ENCODE measurements at places on chromosomes 6 and 20. TPM values are rescaled to one million over a fixed set of nuclear protein-coding genes. Genes with fewer than 3 reads are reported as not detected.

GRCh38 chr20:16385462-16385861, 187.8 kb downstream of the KIF16B start:
- H3K4me1 ChIP-seq = no peaks in the 10 kb centered on the region
- H3K27me3 ChIP-seq = no peaks in the 10 kb centered on the region
- no peaks in the 10 kb centered on the region for H3K36me3 ChIP-seq
- H3K4me3 ChIP-seq = no peak overlapping the region
- DNase-seq = no peak

GRCh38 chr6:79985128-79985527, 19.3 kb upstream of the TTK start:
- H3K36me3 ChIP-seq = no peaks in the 10 kb centered on the region
- H3K27me3 ChIP-seq = no peaks in the 10 kb centered on the region
- no peaks in the 10 kb centered on the region for H3K4me1 ChIP-seq
- no peak overlapping the region for H3K4me3 ChIP-seq

DNA sequence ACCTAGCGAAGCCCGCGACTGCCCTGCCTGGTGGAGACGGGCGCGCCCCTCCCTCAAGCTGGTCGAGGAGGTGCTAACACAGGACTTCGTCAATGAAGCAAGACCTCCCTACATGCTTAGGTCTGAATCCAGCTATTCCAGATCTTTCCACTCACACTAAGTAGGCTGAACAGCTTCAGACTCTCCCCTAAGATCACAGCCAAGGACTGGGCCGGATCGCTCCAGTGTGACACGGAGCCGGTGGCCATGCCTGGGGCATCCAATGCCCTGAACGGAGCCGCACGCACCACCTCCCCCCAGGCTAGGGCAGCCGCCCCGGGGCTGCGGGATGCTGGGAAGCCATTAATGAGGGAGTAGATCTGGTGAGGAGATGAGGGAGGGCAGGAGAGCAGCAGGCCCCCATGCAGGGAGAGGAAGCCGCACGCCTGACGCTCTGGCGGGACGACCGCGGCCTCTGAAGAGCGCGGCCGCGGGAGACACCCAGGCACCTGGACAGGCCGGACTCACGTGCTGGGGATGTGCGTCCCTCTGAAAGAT, 200.0 kb downstream of the WDR27 start:
- no peaks in the 10 kb centered on the region for H3K27me3 ChIP-seq
- H3K27ac ChIP-seq = no peak overlapping the region
- H3K36me3 ChIP-seq = no peaks in the 10 kb centered on the region
- no peaks in the 10 kb centered on the region for H3K4me1 ChIP-seq
- no peak overlapping the region for H3K4me3 ChIP-seq

DNA sequence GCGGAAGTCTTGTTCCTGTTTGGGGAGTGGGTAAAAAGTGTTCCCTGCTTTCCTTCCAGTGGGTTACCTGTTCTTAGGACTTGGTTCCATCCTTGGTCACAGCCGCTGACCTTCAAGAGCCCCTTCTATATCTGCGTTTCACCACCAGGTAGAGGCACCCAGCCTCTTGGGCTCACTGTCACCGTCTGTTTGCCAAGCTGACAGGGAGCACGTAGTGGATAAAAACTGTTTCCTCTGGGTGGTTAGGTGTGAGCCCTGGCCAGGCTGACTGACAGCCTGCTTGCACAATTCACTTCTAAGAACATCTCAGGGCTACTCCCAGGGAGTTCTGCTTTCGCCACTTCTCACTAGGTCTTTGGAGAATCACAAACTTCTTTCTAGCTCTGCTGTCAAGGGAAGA, 1.8 kb upstream of the JPH2 start:
- H3K27me3 ChIP-seq = no peaks in the 10 kb centered on the region
- no peak for DNase-seq
- no peak overlapping the region for H3K4me3 ChIP-seq
- H3K27ac ChIP-seq = no peak overlapping the region
- H3K4me1 ChIP-seq = peaks cover 22% of the 10 kb centered on the region

- no peaks in the 10 kb centered on the region for H3K27me3 ChIP-seq
- no peak overlapping the region for H3K27ac ChIP-seq
Observed at GRCh38 chr20:63718996-63719395, 11.2 kb downstream of the ZGPAT start.

DNA sequence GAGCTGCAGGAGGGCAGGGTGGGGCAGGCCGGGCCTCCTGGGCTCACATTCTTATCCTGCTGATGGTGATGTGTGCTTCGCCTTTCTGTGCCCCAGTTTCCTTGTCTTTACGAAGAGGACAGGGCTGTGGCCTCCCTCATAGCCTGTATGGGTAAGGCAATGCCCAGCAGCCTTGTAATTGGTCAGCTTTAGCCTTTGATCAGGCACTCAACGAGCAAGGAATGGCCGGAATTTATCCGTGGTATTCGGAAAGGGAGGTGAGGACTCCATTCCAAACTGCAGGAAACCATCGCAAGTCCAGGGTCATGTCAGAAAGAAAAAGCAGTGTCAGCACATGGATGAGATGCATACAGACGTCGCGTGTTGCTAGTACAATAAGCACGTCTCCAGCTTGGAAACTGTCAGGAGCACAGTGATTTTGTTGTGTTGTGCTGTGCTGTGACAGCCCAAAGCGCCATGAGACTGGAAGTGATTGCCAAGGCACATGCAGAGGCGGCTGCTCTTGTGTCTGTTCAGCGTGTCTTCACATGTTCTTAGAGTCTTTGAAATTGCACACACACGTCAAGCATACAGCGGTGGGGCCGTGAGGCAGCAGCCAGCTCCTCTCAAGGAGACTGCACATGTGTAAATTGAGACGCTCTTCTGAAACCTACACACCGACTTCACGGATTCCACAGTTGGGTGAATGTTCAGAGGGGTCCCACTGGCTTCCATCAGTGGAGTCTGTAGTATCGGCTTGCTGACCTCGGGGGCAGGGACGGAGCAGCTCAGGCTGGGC, 6.2 kb downstream of the SS18L1 start:
- peaks cover 36% of the 10 kb centered on the region for H3K36me3 ChIP-seq
- H3K4me3 ChIP-seq = no peak overlapping the region
- no peaks in the 10 kb centered on the region for H3K27me3 ChIP-seq
- no peak for DNase-seq

- no peaks in the 10 kb centered on the region for H3K27me3 ChIP-seq
- no peak overlapping the region for H3K4me3 ChIP-seq
- H3K36me3 ChIP-seq = no peaks in the 10 kb centered on the region
- no peak overlapping the region for H3K27ac ChIP-seq
- DNase-seq = no peak
- H3K4me1 ChIP-seq = no peaks in the 10 kb centered on the region
Observed at GRCh38 chr20:22512911-22513489, 71.4 kb downstream of the FOXA2 start.

- H3K4me1 ChIP-seq = no peaks in the 10 kb centered on the region
- no peak overlapping the region for H3K27ac ChIP-seq
- no peaks in the 10 kb centered on the region for H3K36me3 ChIP-seq
- no peaks in the 10 kb centered on the region for H3K27me3 ChIP-seq
- no peak overlapping the region for H3K4me3 ChIP-seq
- DNase-seq = no peak
Observed at GRCh38 chr20:46607191-46607848, 43.9 kb downstream of the SLC13A3 start.

DNA sequence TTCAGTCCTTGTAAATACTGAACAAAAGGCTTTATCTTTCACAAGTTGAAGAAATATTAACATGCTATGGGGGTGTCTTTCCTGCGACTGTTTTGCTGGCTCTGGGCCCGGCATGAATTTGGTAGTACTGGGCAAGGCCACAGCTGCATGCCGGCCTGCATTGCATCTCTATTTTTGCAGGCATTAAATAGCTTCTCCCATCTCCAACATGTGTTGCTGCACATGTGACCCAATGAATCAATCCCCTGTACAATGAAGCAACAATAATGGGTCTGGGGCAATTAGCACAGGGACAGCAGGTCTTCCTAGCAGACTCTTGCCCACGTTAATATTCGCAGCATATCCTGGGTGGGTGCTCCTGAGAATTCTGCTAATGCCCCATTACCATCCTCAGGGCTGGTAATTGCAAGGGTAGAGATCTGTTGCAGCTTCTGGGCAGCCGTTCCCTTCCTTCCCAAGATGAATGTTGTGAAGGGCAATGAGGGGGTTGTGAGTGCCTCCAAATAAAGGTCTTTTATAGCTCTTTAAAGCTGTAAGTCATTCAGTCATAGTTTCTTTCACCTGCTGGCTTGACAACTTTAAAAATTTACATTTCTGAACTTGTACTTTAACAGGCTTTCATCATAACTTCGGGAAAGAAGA, 24.3 kb upstream of the CDYL start:
- H3K27me3 ChIP-seq = no peaks in the 10 kb centered on the region
- H3K4me3 ChIP-seq = no peak overlapping the region
- H3K27ac ChIP-seq = no peak overlapping the region
- no peak for DNase-seq

DNA sequence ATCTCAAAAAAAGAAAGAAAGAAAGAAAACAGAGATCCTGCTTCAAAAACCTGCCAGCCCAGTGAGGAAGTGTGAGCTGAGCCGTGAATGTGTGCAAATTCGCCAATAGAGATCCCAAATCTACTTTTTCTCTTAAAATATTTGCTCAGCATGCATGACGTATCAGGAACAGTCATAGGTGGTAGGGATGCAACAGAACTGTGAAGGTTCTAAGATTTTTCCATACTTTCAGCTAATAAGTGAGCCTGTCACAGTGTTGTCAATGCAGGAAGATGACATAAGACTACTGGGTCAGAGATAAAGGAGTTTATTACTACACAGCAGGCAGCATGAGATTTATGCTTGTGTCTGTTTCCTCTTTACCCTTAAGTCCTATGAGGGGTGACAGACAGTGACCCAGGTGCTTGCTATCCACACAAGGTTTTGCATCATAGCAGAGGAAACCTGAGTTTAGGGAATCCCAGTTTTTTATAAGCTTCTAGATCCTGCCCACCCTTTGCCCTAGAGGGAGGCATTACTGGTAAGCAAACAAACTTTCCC, 273.4 kb downstream of the BMP7 start:
- no peak overlapping the region for H3K4me3 ChIP-seq
- no peak overlapping the region for H3K27ac ChIP-seq
- no peaks in the 10 kb centered on the region for H3K4me1 ChIP-seq
- H3K36me3 ChIP-seq = no peaks in the 10 kb centered on the region
- no peaks in the 10 kb centered on the region for H3K27me3 ChIP-seq

DNA sequence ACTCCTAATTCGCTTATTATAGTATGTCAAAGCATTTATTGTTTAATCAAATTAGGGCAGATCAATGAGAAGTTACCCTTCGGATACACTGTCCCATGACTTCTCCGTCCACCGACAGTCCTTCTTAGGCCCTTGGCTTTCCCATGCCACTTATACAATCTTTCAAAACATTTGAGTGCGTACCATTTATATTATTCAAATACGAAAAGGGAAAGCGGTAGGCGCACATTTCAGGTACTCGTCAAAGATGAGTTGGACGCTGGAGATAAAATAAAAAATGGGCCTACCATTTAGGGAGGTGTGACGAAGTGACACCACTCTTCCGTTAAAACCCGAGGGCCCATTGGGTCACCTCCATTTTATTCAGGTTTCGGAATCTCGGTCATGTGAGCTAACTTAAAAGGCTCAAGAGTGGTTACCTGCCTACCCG, 542 bp upstream of the AFG1L start:
- peaks cover 21% of the 10 kb centered on the region for H3K4me1 ChIP-seq
- no peaks in the 10 kb centered on the region for H3K27me3 ChIP-seq
- H3K36me3 ChIP-seq = no peaks in the 10 kb centered on the region
- DNase-seq = no peak
- H3K27ac ChIP-seq = peak overlapping the region; percentile 78

- DNase-seq = no peak
- no peak overlapping the region for H3K27ac ChIP-seq
- H3K4me3 ChIP-seq = no peak overlapping the region
- H3K27me3 ChIP-seq = no peaks in the 10 kb centered on the region
Observed at GRCh38 chr20:35767683-35768481, 3.9 kb upstream of the PHF20 start.

- no peak for DNase-seq
- H3K4me3 ChIP-seq = no peak overlapping the region
- no peaks in the 10 kb centered on the region for H3K27me3 ChIP-seq
- H3K4me1 ChIP-seq = no peaks in the 10 kb centered on the region
- no peak overlapping the region for H3K27ac ChIP-seq
- H3K36me3 ChIP-seq = no peaks in the 10 kb centered on the region
Observed at GRCh38 chr6:149433405-149433804, 33.3 kb downstream of the SUMO4 start.

RIN2 gene
- total RNA-seq = 1.5 TPM

PM20D2 gene
- total RNA-seq = 29.2 TPM

SOX18 gene
- 3.3 TPM for total RNA-seq

B3GAT2 gene
- total RNA-seq = not detected

BMP2 gene
- total RNA-seq = 0.15 TPM

All from HCT116 (cell line).